ENCODE measurements at places on chromosomes 7 and 10.

- no peak for DNase-seq
Measured at GRCh38 chr10:75223507-75223906, 12.2 kb downstream of the COMTD1 start.

GRCh38 chr7:25091779-25092178 is 33.3 kb downstream of the CYCS start:
- no peak for DNase-seq

DNA sequence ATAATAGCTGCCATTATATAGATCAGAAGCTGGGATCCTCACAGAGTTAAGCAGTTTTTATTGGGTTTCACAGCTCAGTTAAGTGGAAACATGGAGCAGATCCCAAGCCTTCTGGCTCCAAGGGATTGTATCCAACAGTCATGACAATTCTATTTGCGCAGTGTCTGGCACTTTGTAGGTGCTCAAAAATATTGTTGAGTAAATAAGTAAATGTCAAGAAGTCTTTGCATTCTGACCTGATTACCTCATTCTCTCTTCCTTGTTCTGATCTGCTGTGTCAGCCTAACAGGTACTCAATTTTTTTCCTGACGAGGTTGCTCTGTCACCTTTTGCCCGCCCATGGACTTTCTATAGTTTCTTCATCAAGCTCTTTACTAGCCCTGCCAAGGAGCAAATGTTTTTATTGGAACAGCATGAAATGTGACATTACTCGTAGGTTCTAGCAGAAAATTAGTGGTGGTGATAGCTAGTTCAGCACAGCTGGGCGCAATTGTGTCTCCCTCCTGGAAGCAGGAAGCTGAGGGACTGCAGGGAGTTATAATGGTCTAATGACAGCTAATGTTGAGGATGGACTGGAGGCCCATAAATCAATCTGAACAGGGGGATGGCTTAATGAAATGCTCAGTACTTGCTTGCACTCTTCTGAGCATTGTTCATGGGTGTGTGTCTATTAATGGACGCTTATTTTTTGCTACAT is 680.2 kb downstream of the CCSER2 start:
- DNase-seq, result no peak

GRCh38 chr10:106931159-106931852 is 233.2 kb downstream of the SORCS1 start:
- no peak for DNase-seq

- DNase-seq, result no peak
Measured at GRCh38 chr10:124472071-124472470, 10.4 kb downstream of the LHPP start.

GRCh38 chr7:129531721-129532120 is 29.4 kb downstream of the SMKR1 start:
- DNase-seq, result no peak

DNA sequence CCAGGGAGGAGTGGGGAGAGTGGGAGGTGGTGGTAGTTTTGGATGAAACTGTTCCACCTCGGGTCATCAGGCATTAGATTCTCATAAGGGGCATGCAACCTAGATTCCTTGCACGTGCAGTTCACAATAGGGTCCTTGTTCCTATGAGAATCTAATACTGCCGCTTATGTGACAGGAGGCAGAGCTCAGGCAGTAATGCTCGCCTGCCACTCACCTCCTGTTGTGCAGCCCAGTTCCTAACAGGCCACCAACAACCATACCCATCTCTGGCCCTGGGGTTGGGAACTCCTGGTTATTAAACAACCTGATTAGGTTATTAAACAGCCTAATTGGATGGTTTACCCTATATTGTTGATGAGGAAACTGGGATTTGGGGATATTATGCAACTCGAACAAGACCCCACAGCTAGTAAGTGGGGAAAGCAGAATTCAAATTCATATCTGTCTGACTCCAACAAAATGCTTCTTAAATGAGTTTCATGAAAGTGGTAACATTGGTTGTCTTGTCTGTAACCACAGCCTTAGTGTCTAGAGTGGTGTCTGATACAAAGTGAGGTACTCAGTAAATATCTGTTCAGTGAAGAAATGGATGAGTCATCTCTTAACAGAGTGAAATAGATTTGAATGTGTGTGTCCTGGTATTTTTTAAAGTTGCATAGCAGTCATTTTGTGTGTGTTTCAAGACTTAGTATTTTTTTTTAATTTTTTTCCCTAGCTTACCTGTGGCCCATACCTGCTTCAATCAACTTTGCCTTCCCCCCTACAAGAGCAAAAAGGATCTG is 101.6 kb downstream of the HECTD2 start:
- DNase-seq, result no peak

GRCh38 chr10:75652146-75652740 is 220.8 kb downstream of the LRMDA start:
- no peak for DNase-seq

- DNase-seq, result no peak
Measured at GRCh38 chr7:36884351-36884750, 160.1 kb upstream of the AOAH start.

GRCh38 chr7:70434376-70434775 is 697.6 kb upstream of the GALNT17 start:
- no peak for DNase-seq

DNA sequence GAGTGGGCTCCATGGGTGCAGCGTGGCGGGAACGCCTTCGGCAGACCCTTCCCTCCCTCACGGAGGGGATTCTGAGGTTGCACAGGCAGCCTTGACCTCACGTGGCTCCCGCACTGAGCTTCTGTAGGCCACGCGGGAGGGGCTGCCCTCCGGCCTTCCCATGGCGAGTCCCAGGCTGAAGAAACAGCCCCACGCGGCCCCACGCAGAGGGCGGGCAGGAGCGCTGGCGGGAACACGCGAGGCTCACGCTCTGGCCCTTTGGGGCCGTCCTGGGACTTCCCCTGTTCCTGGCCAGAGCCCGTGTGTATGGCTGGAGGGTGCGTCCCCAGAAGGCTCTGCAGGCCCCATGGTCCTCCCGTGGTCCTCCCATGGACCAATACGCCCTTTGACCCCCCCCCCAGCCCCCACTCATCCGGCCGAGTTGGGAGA is 21.7 kb upstream of the NKX6-2 start:
- DNase-seq, result no peak

GRCh38 chr7:135299235-135299634 is 65.6 kb downstream of the STRA8 start:
- DNase-seq, result no peak

DNA sequence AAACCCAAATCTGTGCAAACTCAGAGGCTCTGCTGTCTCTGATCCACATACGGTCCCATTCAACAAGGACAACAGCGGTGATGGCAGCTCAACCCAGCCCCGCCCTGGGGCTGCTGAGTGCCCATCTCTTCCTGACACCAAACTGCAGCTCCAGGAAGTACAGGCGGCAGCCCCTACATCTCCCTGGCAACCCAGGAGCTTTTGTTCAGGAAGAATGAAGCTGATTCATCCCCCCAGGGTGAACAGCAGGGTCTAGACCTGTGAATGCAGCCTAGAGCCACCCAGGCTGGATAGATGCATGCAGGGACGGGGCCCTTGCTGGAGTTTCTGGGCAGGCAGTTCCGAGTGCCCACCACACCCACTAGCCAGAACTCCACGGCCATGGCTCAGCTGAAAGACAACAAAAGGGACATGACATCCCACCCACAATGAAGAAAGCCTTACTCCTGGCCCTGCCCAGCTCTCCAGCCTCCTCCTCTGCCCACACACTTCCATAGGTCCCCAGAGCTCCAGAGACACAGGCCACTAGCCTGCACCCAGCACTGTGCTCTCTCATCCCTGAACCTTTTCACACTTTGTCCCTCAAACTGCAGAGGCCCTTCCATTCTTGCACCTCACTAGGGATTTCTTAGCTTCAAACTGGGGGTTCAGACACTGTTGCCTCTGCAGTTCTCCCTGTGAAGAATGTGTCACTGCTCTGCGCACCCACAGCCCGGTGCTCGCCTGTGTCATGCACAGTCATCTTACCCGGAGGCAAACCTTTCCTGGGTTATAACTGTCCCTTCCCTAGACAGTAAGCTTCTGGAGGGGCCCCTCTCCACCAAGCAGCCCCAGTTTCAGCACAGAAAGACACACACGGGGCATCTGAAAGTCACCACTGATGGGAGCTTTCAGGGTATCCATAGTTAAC is 99.1 kb downstream of the GRID1 start:
- no peak for DNase-seq

GRCh38 chr10:28201410-28202400 is 101.2 kb downstream of the MPP7 start:
- DNase-seq, result no peak

GRCh38 chr10:110901954-110902819 is 16.8 kb downstream of the BBIP1 start:
- no peak for DNase-seq

DNA sequence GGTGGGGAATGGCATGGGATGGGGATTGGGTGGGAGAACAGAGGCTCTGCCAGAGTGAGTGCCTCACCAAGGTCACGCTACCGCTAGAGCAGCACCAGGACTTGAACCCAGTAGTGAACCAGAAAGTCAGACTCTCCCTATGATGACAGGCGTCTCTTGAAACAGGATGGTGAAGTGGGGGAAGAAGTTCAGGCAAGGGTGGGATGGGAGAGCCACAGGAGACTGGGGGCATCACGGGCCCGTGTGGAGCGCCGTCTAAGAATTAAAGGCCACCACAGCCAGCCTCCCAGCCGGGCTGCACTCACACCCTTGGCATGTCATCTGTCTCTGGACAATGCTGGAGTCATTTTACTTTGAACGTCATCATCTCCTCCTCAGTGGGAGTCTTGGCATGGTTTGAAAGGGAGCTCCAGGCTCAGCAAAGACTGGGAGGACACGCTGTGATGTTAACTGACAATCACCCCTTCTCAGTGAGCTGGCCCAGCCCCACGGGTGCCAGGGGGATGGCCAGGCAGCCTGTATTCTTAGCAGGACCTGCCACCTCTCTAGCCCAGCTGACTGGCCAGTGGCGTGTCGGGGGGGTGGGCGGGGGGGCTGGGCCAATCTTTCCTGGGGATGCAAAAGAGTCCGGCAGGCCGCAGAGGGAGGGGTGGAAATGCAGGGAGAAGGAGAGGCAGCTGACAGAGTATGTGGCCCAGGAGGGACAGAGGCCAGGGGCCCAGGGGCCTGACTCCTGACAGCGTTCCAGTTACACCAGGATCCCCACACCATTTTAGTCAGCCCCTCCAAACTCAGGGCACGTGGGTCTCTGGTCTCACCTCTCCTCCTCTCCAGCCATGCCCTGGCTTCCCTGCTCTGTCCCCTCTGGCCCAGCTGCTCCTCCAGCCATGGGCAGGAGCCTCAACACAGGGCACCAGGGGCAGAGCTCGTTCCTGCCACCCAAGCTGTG is 96.2 kb downstream of the VOPP1 start:
- no peak for DNase-seq

- DNase-seq, result no peak
Measured at GRCh38 chr7:106982415-106982814, 62.1 kb upstream of the PRKAR2B start.

GRCh38 chr7:105187302-105188169 is 173.5 kb downstream of the KMT2E start:
- DNase-seq, result no peak

DNA sequence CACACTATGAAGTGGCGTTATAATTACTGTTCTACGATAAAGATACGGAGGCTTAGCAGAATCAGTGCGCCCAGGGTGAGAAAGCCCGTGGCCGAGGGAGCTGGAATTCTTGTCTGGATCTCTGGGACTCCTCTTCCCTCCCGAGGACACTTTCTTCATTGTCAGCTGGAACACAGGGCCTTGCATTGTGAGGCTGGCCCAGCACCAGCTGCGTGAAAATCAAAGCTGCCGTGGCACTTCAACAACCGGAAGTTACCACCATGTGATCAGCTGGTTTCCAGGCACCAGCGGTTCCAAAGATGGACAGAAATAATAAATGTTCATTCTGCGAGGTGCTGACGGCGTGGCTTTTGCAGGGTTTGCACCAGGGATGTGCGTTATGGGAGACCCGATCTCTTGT is 234.0 kb upstream of the PITRM1 start:
- DNase-seq, result no peak

GRCh38 chr10:5603091-5603847 is 63.1 kb downstream of the ASB13 start:
- DNase-seq, result no peak

Measured in CD4-positive, alpha-beta T cell treated with Interleukin-21 for 1 hour (primary cell).